ENCODE measurements at places on chromosomes 16 and 17.

DNA sequence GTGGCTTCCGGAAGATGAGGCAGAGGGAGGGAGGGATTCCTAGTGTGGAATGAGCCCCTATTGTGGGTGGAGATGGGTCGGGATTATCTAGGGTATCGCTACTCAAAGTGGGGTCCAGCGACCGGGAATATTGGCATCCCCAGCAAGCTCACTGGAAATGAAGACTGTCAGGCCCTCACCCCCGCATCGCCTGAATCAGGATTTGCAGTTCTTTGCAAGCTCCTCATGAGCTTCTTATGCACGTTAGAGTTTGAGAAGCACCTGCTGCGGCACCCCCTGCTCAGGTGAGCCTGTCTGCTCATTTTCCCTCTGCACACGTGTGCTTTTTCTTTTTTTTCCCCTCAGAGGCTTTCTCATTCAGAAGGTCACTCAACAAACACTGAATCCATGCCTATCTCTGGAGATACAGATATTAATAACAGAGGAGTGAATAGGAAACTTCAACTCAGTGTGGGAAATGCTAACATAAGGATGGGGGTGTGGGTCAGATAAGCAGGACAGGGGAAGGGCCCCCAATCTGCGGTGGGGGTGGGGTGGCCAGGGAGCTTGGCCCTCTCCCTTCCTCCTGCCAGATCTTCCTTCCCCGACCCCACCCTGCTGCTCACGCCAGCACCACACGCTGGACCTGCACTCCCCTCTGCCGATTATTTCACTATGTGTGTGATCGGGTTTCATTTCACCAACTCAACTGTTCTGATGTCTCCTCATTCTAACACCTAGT, 67.7 kb upstream of the NFAT5 start:
- DNase-seq: no peak

- DNase-seq: no peak
Observed at GRCh38 chr17:80381416-80381923, 33.5 kb upstream of the ENDOV start.

- peak; percentile 74 for DNase-seq
Observed at GRCh38 chr17:8153525-8153956, 1.3 kb upstream of the PER1 start.

DNA sequence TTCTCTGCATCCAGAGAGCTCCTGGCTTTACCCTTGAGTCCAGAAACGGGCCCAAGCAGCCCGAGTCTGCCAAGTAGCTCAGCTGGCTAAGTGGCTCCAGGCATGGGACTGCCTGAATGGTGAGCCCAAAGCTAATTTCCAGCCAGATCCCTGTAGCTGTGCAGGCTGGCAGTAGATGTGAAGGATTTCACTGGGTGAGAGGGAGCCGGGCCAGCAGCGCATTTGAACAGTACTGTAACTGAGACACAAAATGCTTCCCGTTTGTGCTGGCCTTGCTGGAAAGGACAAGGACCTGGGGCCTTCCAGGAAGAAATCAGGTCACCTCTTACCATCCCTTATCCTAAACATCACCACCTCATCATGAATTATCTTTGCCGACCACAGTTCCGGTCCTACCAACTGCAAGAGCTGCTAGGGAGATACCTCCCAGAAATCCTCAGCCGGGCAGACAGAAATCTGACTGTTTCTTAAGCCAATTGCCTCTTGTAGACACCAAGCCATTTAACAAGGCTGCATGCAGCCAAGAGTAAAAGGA, 3.7 kb downstream of the TIMP2 start:
- no peak for DNase-seq

DNA sequence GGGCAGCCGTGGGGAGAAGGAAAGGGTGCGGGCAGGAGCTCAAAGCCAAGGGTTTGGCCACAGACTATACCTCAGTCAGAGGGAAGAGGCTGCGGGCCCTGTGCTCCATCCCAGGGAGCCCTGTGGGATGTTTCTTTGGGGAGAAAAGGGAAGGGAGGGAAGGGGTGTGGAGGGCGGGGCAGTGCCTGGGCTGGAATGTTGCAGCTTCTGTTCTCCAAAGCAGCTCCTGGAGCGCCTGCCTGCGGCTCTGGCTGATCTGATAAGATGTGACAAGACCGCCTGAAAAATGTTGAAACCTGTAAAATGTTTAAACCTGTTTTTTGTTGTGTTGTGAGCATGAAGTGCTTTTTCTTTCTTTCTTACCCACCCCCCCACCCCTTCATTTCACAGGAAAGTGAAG, 32.8 kb downstream of the WNT3 start:
- DNase-seq: no peak

- DNase-seq: peak; percentile 6
Observed at GRCh38 chr17:60604686-60605334, 4.8 kb downstream of the PPM1D start.

GRCh38 chr17:75155191-75155601, 884 bp upstream of the JPT1 start:
- DNase-seq: no peak

GRCh38 chr17:82605939-82606600, 42.2 kb downstream of the WDR45B start:
- DNase-seq: no peak

- no peak for DNase-seq
Observed at GRCh38 chr17:41629826-41630670, 5.7 kb upstream of the KRT17 start.

DNA sequence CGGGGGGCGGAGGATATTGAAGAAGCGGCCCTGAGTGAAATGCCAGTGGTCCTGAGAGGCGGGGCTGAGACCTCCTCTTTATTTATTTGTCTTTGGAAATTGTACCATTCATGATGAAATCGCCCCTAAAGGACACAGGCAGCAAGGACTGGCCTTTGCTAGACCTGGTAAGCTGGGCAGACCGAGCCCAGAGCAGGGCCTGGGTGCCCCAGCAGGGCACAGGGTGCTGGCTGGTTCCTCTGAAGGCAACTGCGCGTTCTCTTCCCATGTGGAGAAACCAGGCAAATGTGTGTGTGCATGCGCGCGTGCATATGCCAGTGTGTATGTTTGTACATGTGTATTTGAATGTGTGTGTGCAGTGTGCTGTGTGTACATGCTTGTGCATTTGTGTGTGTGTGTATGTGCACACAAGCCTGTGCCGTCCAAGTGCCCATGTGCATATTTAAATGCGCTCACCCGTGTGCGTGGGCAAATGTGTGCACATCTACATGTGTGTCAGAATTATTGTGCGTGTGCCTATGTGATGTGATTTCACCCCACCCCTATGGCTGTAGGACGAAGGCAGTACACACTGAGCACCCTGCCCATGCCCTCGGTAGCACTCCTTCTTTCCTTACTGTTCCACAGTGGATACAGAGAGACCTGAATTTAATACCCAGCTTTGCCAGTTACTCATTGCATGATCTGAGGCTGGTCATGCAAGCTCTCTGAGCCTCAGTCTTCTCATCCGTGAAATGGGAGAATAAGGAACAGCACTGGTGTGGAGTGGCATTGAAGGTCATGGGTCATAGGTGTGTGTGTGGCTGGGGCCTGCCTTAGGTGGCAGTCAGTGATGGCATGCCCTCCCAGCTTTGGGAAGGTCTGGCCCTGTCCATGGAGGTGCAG, 105.2 kb downstream of the CMIP start:
- DNase-seq: no peak

DNA sequence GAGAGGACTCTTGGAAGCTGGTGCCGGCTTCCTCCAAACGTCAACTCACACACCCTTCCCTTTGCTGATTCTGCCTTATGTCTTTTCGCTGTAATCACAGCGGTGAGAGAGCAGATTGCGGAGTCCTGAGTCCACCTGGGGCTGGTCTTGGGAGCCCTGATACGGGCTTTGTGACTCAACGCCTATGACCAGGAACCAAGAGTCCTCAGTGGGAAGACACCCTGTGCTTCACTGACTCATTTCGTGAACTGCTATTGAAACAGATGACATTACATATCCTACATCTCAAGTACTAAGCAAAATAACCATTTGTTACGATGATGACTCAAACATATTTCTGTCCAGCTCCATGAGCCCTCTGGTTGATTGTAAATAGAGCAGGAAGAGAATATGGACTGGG, 90.7 kb upstream of the CREBBP start:
- DNase-seq: peak; percentile 55

DNA sequence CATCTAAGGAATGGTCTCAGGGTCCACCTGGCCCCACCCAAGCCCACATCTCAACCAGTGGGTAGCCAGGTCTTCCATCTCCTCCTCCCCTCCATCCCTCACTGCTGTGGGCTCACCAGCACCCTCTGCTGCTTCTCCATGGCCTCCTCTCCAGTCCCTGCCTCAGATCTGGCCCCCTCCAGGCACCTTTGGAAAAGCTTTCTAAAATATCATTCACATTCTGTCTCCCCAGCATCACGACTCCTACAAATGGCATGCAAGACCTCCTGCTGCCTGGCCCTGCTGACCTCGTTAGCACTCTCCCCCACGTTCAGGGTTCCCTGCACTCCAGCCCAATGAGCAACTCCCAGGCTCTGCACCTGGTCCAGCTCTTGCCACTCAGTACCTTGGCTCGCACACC, 13.7 kb downstream of the GLP2R start:
- no peak for DNase-seq

DNA sequence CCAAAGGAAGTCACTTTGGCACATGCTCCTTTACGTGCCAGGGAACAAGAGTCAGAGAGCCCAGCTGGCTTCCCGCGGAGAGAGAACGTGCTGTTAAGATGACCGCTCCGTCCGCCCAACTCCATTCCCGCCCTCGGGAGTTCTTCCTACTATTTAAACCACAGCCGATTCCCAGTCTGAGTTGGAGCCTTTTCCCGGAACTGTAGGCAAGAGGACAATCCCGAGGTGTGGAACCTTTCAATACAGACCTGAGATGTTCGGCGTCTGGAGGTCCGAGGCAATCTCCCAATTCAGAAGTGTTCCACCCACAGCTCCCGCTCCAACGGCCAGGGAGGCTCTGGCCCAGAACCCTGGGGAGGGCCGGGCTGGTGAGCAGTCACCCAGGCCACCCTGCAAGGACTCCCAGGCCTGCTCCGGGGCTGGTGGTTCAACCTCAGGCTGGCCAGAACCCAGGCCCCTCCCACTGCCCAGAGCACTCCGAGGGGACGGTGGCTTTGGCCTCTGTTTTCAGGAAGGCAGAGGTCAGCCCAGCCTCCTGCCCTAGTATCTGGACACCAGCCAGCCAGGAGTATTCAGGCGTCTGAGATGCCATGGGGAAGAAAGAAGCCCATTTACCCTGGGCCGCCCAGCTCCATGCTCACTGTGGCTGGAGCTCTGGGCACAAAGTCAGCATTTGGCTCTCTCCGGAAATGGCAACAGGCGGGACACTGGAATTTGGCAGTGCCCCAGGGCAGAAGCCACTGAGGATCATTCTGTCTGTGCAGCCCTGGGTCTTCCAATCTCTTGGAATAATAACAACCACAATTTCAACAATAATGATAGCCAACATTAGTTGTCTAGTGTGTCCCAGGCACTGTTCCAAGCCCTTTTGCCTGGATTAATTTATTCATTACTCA, 21.4 kb downstream of the EMP2 start:
- DNase-seq: no peak

- DNase-seq: peak; percentile 27
Observed at GRCh38 chr17:51046514-51047384, 73.9 kb downstream of the SPAG9 start.

DNA sequence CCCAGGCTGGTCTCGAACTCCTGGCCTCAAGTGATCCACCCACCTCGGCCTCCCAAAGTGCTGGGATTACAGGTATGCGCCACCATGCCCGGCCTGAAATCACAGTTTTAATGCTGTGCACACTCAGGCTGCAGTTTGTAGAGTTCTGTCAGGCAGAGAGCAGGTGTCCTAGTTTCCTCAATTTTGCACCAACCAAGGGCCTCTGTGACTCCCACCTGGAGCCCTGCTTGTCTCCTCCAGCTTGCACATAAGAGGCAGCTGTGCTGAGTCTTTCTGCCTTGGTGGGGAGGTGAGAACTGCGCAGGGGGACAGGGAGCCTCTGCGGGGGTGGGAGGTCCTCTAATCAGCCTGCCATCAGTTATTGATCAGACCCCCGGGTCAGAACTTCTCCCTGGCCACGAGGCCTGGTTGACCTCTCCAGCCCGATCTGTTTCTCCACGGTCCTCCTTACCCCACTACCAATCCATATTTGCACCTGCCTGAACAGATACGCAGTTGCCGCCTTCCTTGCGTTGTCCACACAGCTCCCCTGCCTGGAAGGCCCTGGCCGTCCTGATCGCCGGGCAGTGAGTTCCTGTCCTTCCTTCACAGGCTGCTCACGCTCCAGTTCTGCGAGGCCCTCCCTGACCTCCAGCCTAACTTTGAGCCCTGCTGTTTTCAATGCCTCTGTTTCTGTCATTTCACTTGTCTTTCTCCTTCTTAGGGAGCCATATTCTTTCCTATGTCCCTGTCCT, 48.1 kb upstream of the SIAH1 start:
- DNase-seq: no peak

DNA sequence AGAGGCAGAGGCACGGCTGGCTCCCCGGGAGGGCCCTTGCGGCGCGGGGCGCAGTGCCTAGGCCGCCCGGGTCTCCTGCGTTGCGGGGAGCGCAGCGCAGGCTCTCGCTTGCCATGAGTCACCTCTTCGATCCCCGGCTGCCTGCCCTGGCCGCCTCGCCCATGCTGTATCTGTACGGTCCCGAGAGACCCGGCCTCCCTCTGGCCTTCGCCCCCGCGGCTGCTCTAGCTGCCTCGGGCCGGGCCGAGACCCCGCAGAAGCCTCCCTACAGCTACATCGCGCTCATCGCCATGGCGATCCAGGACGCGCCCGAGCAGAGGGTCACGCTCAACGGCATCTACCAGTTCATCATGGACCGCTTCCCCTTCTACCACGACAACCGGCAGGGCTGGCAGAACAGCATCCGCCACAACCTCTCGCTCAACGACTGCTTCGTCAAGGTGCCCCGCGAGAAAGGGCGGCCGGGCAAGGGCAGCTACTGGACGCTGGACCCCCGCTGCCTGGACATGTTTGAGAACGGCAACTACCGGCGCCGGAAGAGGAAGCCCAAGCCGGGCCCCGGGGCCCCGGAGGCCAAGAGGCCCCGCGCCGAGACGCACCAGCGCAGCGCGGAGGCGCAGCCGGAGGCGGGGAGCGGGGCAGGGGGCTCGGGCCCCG, 390 bp downstream of the FOXL1 start:
- DNase-seq: no peak

GRCh38 chr17:4949321-4950074, 1.2 kb upstream of the PFN1 start:
- peak; percentile 13 for DNase-seq

GRCh38 chr16:31214708-31215286, 878 bp downstream of the TRIM72 start:
- DNase-seq: no peak

- DNase-seq: no peak
Observed at GRCh38 chr16:53068423-53068833, 13.6 kb downstream of the CHD9 start.

DNA sequence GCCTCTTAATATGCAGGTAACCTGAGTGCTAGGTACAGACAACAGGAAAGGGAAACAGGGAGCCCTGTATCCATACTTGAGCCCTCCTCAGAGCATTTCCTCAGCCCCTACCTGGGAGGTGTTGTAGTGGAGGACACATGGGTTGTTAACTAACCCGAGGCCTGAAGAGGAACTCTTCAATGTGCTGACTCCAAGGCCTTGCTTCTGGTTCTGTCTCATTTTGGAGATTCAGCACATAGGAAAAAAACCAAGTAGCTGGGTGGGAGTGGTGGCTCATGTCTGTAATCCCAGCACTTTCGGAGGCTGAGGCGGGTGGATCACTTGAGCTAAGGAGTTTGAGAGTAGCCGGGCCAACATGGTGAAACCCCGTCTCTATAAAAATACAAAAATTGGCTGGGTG, 24.8 kb downstream of the SNX11 start:
- DNase-seq: no peak

- no peak for DNase-seq
Observed at GRCh38 chr17:43906951-43907424, 348 bp downstream of the MPP2 start.

GRCh38 chr16:49645263-49645662, 210.6 kb downstream of the ZNF423 start:
- DNase-seq: no peak

GRCh38 chr16:86452451-86452850, 57.9 kb upstream of the FOXF1 start:
- DNase-seq: no peak
